ENCODE measurements at places on chromosomes 2 and 18.

GRCh38 chr2:201176081-201176481 lies 6.9 kb upstream of the CASP10 start:
- no peak for DNase-seq

DNA sequence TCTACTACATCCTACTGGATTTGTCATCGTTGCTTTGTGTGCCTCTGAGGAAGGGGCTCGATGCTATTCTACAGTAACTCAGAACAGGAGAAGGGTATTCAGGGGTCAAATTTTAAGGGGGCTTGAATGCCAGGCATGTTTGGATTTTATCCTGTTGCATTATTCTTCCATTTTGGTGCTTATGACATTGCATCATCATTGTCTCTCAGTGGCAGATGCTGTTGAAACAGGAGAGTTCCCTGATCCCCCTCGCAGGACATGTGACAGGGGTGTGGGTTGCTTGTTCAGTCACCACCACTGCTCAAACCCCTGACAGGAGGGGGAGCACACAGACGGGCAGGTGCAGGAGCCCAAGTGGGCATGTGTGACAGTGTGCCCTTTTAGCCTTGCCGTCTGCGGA lies 156.7 kb downstream of the SLC4A3 start:
- no peak for DNase-seq

GRCh38 chr2:165637396-165637795 lies 156.7 kb downstream of the GALNT3 start:
- DNase-seq, result no peak

- DNase-seq, result no peak
Observed at GRCh38 chr2:134611316-134611715, 107.5 kb downstream of the TMEM163 start.

DNA sequence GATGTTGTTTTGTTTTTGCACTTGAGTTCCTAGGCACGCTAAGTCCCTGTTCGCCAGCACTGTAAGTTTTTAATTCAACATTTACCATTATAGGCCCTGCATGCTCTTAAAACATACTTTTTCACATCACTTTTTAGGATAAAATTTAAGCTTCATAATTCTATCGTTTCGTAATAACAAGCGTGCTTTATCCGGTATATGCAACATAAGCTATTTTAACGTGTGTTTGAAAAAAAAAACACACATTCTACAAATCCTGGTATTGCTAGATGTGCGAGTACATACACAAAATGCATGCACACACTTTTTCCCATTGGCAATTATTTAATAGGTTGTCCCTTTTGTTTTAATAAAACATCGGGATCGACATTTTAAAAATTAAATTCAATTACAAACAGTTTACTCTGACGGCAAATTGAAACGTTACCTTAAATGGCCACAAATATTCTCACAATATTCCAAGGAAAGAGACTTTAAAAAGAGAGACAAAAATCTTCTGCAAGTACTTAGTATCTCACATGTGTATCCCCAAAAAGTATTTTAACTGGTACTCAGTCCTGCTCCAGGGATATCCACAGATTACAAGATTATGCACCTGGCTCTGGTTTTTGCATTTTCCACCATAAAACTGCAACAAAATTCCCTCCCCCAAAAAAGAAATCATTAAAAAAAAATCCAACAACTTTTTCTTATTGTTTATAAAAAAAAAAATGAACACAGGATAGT lies 1.0 kb upstream of the TCF4 start:
- no peak for DNase-seq

Measured in AG09309 (cell line).